Kidney tubule cell (primary cell): ENCODE measurements at places on chromosomes 7 and 10.

DNA sequence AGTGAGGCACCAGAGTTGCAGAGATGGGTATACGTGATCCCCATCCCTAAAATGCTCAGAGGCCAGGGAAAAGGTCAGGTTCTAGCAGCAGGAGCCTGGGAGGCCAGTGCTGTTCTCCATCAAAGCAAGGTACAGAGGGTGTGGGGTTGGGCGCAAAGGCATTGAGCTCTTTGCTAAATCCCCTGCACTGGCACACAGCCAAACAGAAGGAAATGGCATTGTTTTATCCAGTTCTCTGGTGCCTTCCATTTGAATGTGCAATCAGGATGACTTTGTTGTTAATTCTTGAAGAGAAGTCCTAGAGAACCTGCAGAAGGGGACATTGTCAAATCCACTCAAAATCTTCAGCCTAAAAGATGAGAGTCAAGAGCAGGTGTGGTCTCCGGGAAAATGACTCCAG, 111.3 kb upstream of the CHST15 start:
- no peak for DNase-seq

- peak; percentile 26 for DNase-seq
Observed at GRCh38 chr7:128304212-128304611, 39.5 kb downstream of the RBM28 start.

DNA sequence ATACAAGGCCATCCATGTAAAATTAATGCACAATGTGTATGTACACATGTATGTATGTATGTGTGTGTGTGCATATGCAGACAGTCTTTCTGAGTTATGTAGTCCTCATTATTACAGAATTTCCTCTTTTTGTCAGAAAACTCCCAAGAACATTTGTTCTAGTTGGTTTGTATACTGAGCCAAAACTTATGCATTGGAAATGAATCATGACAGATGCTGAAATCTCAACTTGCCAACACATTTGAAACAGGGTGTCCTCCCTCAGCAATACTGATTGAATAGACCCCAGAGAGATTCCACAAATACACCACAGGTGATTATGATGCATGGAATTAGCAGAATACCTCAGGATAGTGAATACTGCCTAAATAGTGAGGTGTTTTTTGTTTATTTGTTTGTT, 472.9 kb upstream of the PCDH15 start:
- no peak for DNase-seq

DNA sequence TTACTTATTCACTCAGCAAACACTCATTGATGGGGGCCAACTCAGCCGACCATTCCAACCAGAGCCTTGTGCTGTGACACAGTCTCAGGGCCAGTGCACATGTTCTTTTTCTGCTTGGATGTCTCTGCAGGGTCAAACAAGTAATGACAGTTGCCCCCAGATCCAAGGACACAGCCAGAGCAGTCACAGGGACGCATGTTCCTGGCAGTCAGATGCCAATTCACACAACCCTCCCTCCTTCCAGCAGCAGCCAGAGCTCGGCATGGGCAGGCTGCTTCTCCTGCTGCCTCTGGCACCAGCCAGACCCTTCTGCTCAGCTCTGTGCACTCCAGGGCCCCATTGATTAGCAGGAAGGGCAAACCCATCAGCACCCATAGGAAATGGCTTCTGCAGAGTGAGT, 20.3 kb downstream of the DRGX start:
- no peak for DNase-seq

DNA sequence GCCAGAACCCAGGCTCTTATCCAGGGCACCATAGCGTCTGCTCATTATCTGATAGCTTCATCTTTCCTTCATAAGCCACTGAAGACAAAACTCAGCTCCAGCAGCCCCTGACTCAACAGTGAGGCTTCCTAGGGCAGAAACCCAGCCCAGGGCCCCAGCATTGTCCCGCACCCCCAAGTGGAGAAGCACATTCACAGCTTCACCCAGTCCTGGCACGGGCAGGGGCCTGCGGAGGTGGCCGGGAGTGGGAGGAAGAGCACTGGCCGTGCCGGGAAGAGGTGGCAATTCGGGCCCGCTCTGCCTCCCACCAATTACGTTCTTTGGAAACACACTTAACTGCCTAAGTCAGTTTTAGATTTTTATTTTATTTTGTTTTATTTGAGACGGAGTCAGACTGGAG, 10.3 kb upstream of the CALML5 start:
- DNase-seq = no peak

- DNase-seq = peak; percentile 99
Observed at GRCh38 chr10:34758447-34758996, 56.6 kb downstream of the PARD3 start.

- no peak for DNase-seq
Observed at GRCh38 chr10:114772496-114773196, 48.9 kb upstream of the FHIP2A start.

GRCh38 chr10:124500757-124501156, 39.1 kb downstream of the LHPP start:
- no peak for DNase-seq

DNA sequence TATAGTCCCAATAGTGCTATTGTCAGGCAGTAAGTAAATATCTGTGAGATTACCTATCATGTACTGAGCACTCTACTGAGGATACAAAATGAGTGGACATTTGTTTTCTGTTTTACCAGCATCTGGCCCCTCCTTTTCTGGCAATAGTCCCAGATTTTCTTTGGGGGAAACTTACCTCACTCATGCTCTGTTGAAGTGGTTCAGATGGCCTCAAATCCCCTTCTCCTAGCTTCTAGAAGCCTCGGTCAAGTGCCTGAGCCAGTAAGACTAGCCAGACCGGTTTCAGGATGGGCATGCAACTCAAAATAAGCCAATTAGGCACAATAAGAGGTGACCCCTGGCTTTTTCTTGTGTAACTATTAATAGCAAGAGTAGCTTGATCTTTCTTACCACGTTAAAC, 19.7 kb downstream of the TRDMT1 start:
- peak; percentile 37 for DNase-seq

DNA sequence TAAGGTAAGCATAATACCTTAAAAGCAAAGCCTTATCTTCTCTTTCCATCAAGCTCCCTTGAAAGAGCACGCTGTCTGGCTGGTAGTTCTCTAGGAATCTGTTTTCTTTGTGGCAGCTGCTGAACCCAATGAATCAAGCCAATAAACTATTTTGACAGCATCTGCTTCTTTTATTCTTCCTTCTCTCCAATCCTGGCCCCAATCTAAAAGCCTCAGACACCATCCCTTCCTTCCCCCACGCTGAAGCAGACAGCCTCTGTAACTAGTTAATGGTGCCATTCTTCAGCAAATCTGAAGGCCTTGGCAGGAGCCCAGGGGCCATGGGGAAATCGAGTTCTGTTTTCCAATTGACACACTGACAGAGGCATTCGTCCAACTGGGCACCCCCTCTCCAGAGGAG, 186.6 kb upstream of the LYZL1 start:
- no peak for DNase-seq

GRCh38 chr10:118290471-118290995, 51.6 kb downstream of the FAM204A start:
- peak; percentile 22 for DNase-seq

DNA sequence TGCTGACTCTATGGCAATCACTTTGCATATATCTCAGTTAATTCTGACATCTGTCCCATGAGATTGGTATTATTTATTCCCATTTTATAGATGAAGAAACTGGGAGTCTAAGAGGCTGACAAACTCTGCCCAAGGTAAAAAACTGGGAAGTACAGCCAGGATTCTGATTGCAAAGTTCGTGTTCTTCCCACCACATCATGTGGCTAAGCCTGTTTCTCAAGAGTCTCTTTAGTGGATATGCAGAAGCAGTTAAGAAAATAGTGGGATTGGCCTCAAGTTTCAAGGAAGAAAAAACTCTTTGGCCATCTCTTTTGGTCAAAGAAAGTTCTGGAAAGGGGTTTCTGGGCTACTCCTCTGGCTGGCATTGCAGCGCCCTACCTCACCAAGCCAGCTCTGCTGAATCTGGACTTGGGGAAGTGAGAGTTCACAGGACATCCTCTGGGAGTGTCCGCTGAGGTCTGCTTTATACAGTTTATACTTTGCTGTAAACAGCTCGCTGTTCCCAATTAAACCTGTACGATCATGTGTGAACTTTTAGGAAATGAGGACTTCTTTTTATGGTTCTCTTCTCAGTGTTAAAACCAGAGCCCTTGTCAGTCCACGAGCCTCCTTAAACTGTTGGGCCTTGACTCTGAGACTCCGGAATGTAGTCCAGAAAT, 12.2 kb upstream of the BMPR1A start:
- no peak for DNase-seq

GRCh38 chr10:58237014-58237834, 30.5 kb downstream of the IPMK start:
- peak; percentile 81 for DNase-seq

GRCh38 chr7:159188011-159188410, 43.3 kb upstream of the VIPR2 start:
- no peak for DNase-seq

DNA sequence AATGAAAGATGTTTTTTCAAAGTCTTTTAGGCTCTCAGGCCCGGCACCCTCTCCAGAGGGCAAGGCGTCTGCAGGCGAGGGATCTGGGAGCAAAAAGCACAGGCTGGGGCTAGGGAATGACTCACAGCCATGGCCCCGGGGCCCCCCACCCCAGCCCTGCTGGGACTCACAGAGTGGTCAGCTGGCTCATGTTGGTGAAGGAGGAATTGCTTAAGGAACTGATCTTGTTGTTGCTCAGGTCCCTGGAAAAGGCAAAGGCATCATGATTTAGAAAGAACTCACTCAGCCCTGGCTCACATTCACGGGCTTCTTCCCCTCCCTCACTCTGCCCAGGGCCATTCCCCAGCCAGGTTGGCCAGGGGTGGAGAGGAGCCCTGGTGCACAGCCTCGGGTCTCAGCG, 151.5 kb downstream of the SLIT1 start:
- no peak for DNase-seq

- no peak for DNase-seq
Observed at GRCh38 chr7:98571006-98571405, 46.1 kb upstream of the NPTX2 start.

GRCh38 chr7:69992938-69993337, 394.7 kb downstream of the AUTS2 start:
- no peak for DNase-seq

DNA sequence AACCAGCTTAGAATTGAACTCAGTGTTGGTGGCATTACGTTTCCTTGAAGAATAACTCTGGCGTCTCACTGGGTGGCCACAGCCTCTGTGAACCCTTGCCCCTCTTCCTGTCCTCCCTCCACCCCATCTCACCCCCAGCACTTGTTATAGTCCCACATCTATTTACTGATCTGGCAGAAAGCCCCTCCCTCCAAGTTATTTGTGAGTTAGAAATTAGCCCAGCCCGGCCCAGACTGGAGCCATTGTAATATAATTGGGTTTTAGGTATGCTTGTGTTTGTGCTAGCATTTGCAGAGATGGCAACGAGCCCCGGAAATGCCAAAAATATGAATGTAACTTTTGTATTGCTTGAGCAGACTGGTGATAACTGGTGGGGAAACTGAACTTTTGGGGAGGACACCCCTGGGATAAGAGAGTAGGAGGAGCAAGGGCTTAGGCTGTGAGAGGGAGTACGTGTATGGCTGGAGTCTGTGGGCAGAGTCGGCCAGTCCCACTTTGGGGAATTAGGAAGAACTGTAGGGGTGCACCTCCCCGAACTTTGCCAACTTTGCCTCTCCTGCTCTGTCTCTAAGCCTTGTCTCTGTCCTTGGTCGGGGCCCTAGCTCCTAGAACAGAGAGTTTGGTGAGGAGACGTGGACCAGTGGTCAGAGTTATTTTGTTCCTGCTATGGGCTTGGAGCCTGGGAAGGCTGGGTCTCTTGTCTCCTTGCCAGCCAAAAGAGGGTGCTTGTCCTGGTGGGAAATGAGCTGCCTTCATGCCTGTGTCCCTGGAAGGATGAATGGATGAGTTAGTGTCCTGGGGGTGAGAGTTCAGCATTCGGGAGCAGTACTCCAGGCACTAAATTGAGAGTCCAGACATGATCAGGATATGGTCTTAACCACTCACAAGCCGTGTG, 19.3 kb upstream of the TRIM8 start:
- peak; percentile 59 for DNase-seq

DNA sequence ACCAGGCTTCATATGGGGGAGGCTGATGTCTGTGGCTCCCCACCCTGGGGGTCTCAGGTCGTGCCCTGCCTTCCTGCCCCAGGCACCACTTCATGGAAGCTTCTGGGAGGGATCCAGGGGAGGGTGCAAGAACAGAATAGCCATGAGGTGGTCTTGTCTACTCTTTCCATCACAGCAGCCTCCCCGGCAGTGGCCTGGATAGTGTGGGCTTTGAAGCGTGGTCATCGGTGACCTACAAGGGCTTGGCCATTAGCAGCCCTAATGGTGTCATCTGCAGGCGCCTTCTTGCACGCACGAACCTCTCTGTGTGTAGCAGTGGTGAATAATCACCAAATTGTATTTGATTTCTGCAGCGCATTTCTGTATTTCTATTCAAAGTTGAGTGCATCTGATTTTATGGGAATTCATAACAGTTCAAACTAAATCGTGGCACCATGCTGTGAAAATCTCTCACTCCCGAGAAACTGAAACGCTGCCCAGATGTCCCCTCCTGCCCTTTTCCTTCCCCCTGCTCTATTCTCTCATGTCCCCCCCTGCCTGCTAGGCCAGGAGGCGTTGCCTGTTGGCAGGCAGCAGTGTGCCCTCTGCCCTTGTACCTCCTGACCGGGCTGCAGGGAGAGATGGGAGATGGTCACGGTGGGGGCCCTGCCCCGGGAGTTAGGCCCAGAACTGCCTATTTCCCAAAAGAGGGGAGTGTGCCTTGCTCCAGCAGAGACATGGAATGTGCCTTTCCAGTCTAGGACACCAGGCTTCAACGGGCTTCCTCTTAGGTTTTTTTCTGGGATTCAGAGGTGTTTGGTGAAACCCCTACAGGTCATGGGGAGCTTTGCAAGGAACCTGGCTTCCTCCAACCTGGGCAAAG, 34.8 kb downstream of the CDH23 start:
- DNase-seq = no peak

- peak; percentile 31 for DNase-seq
Observed at GRCh38 chr7:139687980-139688632, 89.7 kb downstream of the HIPK2 start.

DNA sequence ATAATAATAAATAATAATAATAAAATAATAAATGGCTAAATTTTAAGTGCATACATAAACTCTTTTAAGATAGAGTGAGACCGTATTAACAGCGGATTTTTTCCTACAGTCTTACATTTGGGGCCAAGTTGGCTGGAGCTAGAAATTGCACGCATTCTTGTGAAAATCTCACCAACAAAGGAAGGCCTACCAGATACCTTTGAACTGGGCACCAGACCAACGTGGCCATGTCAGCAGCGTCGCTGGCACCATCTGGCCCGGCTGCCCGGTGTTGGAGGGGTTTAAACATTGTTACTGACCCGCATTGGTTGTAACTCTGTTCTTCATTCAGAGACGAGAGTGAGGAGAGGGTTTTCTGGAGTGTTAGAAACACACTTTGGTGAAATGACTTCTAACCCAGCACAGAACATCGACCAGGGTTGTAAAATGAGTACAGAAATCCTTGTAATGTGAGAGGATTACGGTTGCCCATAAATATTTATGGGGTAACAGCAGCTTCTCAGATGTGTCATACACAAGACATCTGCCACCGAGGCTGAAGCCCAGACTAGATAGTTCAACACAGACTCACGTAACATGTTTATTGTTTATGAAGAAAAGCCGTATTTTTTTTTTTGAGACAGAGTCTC, 34.6 kb upstream of the UNCX start:
- DNase-seq = peak; percentile 9
